ENCODE measurements at places on chromosomes 2 and 18.

DNA sequence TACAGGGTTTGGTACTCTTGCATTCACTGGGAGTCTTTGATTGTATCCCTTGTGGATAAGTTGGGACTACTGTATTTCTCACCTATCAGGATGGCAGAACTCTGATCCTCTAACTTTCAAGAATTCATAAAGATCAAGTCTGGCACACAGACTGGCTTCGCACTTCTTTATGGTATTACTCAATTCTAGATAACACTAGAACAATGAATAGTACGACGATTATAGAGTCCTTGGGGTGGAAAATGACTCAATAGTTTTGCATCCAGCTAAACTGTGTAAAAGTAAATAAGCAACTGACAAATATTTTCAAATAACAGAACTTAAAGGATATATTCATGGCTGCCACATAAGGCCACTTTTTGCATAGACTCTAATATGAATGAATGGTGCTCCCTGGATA is 103.4 kb upstream of the MEX3C start:
- DNase-seq, result no peak

GRCh38 chr2:241775223-241776177 is 1.1 kb upstream of the GAL3ST2 start:
- no peak for DNase-seq

DNA sequence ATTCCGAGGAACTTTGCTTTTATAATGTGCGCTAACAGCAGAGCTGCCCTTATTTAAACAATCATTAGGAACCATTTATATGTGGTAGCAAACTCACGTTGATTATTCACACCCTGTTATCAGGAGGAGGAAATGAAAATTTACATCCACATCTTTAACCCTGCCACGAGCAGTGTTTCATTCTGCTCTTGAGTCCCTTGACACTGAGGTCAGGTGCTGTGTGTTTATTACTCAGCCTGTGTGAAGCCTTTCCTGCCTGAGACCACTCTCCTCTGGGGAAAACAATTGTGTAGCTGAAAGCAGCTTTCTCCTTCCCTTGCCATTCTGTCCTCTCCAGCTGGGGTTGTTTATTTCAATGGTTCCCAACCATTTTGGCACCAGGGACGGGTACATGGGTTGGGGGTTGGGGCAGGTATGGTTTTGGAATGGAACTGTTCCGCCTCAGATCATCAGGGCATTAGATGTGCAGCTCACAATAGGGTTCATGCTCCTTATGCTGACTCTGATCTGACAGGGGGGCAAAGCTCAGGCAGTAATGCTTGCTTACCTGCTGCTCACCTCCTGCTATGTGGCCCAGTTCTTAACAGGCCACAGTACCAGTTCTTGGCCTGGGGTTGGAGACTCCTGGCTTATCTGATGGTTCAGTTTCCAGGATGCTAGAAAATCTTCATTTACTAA is 651.1 kb downstream of the TDRD15 start:
- DNase-seq, result no peak

DNA sequence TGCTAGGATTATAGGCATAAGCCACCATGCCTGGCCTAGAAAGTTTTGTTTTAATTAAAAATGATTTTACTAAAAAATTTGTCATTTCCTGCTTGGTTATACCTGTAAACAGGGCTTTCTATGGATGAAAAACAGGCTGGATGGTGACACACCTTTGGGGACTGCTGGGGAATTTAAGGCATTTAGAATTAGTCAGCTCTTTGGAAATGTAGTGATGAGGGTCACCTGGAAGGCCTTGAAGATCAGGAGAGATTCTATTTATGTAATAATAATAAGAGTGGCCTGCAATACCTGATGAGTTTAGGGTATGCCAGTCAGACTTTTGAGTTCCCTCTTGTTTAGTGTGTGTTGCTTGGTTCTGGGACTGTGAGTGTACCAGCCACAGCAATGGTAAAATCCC is 51.1 kb downstream of the RALBP1 start:
- DNase-seq, result no peak

DNA sequence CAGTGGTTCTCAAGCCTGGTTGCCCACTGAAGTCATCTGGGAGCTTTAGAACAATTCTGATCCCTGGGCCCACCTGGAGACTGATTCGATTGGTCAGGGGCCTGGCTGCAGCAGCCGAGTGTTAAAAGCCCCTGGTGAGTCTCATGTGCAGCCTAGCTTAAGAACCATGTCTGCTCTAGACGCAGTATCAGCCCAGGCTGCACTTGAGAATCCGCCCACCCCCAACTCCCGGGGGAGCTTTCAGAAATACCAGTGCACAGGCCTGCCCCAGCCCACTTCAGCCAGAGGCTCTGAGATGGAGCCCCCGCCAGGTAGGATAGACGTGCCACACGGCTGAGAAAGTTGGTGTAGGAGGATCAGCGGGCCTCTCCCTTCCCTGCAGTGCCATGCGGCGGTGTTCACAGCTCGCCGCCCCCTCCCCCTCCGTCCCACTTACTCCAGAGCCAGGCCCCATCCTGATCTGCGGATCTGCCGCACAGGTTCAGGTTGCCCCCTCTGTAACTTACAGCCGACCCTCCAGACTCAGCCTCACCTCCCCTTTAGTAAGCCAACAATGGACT is 209.0 kb upstream of the RAB12 start:
- DNase-seq, result no peak

- no peak for DNase-seq
Observed at GRCh38 chr2:138910427-138910826, 130.2 kb upstream of the NXPH2 start.

DNA sequence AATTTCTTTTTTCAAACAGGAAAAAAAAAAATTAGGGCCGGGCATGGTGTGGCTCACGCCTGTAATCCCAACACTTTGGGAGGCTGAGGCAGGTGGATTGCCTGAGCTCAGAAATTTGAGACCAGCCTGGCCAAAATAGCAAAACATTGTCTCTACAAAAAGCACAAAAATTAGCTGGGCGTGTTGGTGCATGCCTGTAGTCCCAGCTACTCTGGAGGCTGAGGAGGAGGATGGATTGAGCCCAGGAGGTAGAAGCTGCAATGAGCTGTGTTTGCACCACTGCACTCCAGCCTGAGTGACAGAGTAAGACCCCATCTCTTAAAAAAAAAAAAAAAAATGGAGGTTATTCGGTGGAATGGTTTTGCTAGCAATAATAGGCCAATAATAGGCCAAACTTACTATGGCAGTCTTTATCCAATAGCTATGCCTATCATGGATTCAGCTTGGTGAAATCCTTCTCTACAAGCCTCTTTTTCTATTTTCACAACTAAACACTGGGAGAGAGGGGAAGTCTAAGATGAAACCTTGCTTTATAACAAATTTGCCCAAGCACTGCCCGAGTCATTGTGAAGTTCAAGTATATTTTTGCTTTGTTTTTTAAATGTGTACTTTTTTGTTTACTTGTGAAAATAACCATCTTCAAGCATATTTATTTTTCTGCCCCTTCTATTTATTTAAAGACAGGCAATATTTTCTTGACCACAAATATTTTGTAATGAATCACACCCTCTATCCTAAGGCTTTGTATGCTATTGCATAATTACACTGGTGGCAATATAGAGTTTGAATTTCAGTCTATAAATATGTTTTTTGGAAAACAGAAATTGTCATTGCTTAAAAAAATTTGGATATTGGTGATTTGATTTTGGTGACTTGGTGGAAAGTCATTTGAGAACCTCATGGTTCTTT is 20.0 kb upstream of the KYNU start:
- DNase-seq, result no peak

DNA sequence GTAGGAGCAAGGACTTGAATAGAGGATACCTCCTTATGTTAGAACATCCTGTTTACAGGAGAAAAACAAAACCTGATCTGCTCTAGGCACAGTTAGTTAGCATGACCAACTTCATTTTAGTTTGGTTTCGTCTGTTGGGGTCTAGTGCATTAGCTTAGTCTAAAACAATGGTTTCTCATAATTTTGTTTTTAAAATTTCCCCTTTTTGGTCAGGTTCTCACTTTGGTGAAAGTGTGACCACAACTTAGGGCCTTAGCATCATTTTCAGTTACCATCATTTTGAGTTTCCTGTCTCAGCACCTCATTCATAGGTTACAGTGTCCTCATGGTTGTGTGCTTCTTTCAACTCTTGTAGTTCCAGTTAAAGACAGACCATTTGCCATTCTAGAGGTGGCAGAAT is 1277.0 kb upstream of the SLC39A10 start:
- no peak for DNase-seq

- no peak for DNase-seq
Observed at GRCh38 chr2:76288146-76288545, 577.4 kb upstream of the GCFC2 start.

- no peak for DNase-seq
Observed at GRCh38 chr2:239904496-239904895, 120.6 kb downstream of the NDUFA10 start.

- DNase-seq, result no peak
Observed at GRCh38 chr18:3089579-3089978, 76.6 kb upstream of the LPIN2 start.

GRCh38 chr2:128544321-128545037 is 225.8 kb upstream of the HS6ST1 start:
- DNase-seq, result no peak

DNA sequence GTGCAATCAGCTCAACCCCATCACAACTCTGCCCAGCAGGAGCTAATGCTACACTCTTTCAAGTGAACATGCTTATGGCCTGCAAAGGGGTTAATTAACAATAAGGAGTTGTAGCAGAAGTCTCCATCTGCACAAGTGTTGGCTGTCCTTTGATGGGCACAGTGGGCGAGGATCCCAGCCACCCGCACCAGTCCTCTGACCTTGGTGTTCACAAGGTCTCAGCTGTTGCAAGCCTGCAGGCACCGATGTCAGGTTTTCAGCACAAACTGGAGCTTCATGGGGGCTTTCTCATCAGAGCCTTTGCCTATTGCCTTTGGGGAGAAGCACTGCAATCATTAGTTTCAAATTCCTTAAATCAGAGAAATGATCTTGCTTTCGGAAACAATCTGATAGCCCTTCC is 60.9 kb upstream of the TMEM178A start:
- no peak for DNase-seq

DNA sequence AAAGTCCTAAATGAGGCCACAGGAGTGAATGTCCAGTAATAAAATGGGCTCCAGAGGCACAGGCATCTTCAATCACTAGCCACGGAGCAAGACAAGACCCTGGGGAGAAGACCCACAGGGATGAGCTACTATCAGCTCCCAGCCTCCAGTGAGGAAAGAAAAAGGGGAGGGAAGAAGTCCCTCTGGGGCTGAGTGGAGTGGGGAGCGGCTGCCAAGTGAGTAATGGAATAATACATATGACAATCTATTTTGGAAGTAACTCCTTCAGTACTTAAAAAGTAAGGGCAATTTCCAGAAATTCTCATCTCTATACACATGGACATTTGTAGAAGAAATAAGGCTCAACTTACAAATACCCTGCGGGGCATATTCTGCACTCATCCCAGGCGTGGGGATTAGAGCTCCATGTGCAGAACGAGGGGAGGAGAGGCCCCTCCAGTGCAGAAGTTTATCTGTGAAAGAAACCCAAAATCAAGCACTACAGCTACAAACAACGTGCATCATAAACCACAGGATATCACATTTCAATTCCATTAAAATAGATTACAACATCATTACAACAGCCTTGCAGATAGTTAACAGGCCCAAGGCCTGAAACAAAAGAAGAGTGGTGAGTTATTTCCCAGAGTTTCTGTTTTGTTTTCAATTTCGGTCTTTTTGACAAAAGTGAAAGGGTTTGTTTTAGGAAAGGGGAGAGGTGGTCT is 84.9 kb downstream of the BCL11A start:
- DNase-seq, result no peak

DNA sequence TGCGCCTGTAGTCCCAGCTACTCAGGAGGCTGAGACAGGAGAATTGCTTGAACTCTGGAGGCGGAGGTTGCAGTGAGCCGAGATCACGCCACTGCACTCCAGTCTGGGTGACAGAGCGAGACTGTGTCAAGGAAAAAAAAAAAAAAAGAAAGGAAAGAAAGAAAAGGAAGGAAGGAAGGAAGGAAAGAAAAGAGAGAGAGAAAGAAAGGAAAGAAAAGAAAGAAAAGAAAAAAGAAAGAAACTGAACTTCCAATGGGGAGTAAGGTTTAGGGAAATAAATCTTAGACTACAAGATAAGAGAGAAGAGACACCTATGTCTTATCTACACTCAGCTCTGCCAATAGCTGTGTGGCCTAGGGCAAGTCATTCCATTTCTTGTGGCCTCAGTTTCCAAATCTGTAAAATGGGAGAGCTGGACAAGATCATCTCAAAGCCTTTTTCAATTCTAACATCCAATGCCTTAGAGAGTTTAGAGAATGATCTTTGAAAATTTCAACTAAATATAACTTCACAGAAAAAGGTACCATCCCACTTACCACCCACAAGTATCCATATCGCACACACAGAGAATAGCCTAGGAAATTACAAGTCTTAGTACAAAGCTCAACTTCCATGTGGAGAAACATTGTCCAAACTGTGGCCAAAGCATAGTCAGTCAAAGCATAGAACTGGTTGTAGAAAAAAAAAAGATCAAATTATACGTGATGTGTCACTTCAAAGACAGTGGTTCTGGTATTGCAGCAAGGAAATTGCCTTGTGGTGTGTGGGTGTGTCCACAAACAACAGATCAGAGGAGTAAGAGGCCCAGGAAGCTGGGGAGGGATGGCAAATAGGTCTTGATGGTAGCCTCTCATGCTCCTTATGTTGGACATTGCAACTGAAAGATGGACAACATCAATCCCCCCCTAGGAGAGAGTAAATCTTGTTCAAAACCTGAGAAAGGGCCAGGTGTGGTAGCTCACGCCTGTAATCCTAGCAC is 42.4 kb downstream of the SLC14A2 start:
- DNase-seq, result no peak

GRCh38 chr18:78673516-78674321 is 305.9 kb upstream of the SALL3 start:
- DNase-seq, result no peak

- DNase-seq, result no peak
Observed at GRCh38 chr2:188523919-188524318, 232.2 kb downstream of the GULP1 start.

GRCh38 chr2:136045344-136045743 is 59.9 kb upstream of the DARS1 start:
- DNase-seq, result no peak

GRCh38 chr2:125085904-125086303 is 1060.8 kb downstream of the CNTNAP5 start:
- DNase-seq, result no peak

GRCh38 chr2:191927319-191927867 is 80.5 kb upstream of the CAVIN2 start:
- no peak for DNase-seq

DNA sequence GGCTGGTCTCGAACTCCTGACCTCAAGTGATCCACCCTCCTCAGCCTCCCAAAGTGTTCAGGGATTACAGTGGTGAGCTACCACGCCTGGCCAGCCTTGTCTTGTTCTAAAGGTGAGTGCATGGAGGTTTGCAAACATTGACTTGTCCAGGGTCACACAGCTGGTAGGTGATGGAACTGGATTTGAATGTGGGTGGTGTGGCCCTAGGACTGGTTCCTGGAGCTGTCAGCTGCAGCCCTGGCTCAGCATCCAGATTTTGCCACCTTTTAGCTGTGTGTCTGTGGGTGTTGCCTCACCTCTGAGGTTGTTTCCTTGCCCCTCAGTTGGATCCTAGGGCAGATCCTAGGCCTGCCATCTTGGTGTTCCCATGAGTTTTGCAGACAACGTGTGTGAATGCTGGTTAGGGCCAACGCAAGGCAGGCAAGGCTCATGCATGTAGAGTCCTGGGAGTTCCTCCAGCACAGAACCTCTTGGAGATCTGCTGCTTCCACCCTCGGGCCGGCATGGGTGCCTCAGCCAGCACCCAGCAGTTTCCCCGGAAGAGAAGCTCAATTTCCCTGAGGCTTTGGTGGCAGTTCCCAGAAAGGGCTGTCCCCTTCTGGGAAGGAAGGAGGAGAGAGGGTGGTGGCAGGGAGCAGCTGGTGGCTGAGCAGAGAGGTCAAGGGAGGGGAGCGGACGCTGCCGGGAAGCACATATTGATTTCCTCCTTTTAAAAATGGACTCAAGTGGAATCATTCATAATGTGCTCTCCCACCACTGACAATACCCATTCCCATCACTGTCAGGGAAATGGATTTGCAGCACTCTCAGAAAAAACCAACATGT is 127.6 kb upstream of the HS6ST1 start:
- no peak for DNase-seq
